ENCODE measurements at places on chromosomes 7 and 10.

DNA sequence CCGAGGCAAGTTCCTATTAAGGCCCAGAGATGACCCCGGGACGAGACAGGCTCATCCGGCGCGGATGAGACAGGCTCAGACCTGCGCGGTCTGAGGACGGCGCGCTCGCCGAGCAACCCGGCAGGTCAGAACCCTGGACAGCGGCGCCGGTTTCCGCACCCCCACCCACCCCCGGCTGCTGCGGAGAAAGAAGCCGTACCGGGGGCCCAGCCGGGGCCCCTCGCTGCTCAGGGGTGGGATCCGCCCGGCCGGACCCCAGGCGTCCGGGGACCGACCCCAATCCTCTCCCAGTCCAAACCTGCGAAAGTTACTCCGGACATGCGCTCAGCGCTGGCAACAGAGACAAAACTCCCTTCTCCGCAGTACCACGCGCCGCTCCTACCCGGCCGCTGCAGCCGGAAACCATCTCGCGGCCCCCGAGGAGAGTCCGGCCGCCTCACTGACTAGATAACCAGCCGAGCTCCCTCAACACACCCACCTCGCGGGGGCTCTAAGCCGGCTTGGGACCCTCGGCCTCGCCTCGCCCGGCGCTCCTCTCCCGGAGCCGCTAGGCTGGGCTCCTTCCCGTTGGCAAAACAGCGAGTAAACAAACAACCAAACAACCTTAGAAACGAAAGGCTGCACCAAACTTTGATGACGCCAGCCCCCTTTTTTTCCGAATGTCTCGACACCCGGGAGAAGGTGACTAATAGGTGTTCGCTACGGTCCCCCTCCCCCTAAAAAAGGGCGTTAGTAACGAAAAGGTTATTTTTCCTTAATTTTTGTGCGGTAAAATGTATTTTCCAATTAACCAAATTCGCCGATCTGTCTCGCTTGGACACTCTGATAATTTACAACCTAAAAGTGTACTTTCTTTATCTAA lies 2.3 kb upstream of the DRGX start:
- DNase-seq = no peak

DNA sequence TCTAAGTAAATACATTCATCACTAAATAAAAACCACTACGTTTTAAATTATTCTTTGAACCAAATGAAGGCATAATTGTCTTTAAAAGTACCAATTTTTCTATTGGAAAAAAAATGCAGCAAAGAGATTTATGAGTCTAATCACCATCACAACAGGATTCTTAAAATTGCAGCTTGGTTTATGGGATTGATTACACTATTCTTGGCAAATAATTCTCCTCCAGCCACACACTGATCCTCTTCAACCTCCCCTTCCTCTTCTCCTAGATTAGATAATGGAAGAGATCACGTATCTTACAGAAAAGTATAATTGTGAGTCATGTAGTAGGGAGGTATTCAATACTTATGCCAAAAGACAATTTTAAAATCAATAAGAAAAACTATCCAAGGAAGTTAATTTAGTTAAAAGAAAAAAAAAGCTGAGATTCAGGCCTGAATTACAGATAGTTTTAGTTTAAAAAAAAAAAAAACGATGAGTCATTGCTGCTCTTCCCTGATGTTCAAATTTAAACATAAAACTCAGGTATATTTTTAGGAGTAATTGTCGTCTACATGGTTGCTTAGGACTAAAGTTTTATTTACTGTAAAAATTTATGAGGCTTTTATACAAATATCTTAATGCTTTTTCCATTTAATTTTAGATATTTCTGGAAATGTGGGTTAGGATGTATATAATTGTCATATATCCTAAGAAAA lies 133.7 kb upstream of the CDK1 start:
- no peak for DNase-seq

DNA sequence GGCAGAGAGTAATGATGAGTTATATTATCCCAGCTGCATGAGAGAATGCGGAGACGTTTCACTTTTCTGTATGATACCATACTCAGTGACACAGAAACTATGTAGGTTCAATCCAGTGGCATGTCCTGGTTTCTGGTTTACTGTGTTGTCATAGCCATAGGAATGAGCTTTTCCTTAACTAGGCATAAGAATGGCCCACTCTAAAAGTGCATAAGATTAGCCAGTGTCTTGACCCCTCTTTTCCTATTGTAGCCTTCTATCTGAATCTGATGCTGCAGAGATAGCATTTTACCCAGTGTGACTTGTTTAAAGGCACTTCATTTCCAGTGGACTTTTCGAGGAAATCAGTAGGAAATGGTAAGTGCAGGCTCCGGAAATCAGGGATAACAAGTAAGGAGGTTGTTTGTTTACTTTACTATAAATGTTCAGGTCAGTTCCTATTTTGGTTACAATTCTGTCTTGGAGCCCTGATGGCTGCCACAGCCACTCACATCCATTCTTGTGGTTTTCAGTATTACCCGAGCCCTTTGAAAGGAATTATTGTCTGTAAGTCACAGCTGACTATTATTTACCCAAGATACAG lies 70.5 kb downstream of the SEMA3A start:
- DNase-seq = no peak

DNA sequence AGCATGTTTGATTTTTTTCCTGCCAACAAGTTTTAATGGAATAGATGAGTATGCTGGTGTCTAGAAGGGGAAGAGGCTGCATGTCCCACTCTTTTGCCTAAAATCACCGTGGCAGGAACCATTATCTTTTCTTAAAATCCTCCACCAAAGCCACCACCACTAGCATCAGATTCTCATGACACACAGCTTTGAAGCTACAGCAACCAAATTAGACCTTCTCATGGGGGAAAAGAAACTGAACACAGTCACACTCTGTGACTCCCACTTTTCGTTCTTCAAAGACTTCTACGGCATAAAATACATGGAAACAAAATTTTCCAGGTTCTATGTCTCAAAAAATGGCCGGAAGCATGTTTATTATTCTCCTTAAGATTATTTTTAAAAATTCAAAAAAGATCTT lies 81.8 kb downstream of the SGMS1 start:
- no peak for DNase-seq

GRCh38 chr10:42795701-42796100 lies 13.1 kb downstream of the BMS1 start:
- no peak for DNase-seq

Measured in NCI-H345 (cell line).